8988T (cell line): ENCODE measurements at places on chromosomes 16 and 17.
A peak's percentile ranks its signal among the peaks of the same experiment; 100 is the strongest.

DNA sequence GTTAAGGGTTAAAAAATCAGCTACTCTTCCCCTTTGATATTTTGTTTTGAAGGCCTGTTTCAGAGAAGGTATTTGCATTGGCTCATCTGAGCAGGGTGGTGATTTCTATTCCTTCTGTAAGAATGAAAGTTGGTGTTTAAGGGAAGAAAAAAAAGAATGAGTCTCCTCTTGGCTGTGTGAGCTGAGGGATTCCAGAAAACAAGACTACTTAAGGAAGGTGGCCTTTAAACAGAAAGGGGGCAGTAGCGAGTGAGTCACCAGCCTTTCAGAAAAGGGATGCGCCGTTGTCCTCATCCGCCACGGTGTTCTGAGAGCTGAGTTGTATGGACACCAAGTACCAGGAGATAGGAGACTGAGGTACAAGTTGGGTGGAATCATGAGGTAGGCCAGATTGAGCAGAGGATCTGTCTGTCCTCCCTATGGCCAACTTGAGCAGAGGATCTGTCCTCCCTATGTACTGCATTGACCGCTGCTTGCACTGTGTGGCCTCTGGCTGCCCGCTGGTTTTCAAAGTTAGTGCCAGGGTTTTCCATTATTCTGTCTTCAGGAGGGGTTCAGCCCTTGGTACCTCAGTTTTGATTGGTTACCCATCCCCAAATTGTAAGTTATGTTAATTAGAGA is 8.2 kb downstream of the PRKCA start:
- no peak for DNase-seq

- DNase-seq, result no peak
Measured at GRCh38 chr16:82626791-82627261, at the start of gene CDH13. Gene CDH13, plus strand, starts transcription at chr16:82626969.

- DNase-seq, result no peak
Measured at GRCh38 chr16:9072806-9073341, 18.6 kb upstream of the HAPSTR1 start.

GRCh38 chr17:79388556-79389295 is 222.1 kb downstream of the RBFOX3 start:
- peak; percentile 93 for DNase-seq

DNA sequence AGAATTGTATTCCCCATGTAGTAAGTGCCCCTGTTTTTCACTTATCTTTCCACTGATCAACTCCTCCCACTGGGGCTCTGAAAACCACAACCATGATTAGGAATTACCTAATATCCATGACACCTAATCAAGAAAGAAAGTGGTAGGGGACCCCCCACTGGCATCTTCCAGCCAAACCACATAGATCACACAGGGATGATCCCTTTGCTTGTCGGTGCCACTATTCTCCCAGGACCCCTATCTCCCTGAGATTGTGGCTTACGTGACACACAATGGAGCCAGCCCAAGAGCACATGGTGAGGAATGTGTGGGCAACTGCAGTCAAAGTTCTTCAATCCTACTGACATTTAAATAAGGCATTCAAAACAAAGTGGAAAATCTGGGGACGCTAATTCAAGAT is 17.6 kb upstream of the DNAH9 start:
- no peak for DNase-seq

GRCh38 chr17:80921159-80921558 is 70.5 kb upstream of the CHMP6 start:
- no peak for DNase-seq

- no peak for DNase-seq
Measured at GRCh38 chr17:50359005-50359699, 13.2 kb downstream of the XYLT2 start.

- DNase-seq, result no peak
Measured at GRCh38 chr16:3174618-3175148, 13.3 kb upstream of the OR1F1 start.

- DNase-seq, result no peak
Measured at GRCh38 chr17:40648384-40648968, 858 bp upstream of the SMARCE1 start.

- no peak for DNase-seq
Measured at GRCh38 chr17:1227917-1228780, 42.1 kb upstream of the BHLHA9 start.

DNA sequence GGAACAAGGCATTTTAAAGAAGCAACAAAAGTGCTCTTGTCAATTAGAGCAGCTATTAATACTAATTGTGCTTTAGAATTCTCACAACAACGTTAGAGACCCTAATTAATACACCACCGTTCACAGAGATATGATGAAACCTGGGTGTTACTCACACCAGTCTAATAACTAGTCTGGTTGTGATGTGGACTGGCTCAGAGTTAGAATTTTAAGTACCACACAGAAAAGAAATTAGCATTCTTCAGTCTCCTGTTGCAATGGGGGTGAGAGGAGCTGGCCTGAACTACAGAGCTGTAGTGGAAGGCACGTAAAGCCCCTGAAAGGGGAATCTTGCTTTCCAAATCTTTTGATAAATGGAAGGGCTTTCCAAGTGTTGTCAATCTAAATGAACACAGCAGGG is 240.8 kb upstream of the TOX3 start:
- no peak for DNase-seq

DNA sequence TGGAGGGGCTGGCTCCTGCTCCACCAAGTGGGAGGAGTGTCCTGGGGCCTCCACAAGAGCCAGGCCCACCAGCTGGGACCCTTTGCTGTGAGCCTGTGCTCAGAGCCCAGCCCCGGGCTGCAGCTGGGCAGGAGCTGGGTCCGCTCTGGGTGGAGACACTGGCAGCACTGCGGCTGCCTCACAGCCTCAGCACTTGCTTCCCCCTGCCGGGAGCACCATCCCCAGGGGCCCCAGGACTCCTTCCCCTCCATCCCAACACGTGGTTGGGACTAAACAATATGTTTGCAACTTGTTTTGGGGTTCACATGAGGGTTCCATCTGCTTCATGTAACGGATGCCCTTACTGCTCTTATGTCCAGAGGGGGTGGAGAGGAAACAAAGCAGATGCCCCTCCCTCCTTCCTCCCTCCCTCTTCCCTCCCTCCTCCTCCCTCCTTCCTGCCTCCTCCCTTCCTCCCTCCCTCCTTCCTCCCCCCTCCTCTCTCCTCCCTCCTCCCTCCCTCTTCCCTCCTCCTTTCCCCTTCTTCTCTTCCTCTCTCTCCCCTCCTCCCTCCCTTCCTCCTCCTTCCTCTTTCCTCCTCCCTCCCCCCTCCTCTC is 16.3 kb upstream of the CBFA2T3 start:
- DNase-seq, result no peak

DNA sequence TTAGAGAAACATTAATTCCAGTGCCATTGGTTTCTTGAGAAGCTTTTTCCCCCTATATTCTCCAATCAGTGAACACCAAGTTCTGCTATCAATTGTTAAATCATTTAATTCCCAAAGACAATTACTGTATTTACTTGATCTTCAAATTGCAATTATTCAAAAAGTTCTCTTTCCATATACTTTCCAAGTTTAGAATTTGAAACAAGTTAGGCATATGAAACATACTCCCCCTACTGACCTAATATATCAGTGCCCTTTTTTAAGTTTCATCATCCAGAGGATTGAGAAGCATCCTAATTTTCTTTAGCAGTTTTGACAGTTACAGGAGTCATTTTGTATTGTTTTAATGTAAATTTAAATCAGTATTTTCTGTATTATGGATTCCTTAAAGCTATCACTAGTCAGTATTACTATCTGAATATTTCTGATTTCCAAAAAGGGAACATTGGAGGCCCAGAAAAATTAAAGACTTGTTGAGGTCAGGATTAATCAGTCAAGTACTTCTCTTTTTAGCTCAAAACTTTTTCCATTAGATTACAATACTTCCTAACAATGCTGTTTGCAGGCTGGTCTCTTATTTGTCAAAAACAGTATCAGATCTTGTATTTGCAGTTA is 16.3 kb downstream of the MEIOC start:
- DNase-seq, result no peak

DNA sequence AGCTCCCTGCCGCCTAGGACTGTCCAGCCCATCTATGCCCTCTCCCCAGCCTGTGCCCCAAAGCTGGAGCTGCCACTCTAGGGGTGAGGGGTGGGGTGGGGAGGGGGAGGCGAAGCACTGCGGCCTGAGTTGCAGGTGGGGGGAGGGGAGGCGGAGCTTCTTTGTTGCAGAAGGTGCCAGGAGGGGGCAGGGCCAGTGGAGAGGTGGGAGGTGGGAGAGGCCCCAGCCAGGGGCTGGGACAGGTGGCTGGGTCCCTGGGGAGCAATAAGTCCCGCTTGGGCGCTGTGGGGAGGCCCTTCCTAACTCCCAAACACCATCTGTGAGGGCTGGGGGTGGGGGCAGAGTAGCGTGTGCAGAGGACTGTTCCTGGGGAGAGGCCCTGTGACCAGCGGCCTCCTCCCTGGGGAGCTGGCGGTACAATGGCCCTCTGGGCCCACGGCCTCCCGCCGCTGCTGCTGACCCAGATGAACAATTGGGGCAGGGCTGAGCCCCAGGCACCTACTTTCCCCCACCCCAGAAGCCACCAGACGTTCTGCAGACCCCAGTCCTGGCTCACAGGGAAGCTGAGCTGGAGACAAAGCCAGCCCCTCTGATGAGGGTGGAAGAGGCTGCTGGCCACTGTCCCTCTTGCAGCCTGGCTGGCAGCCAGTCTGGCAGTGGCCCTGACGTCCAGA is 2.2 kb upstream of the NTN3 start:
- peak; percentile 63 for DNase-seq

GRCh38 chr17:40283662-40284061 is 4.0 kb upstream of the CDC6 start:
- no peak for DNase-seq

- DNase-seq, result no peak
Measured at GRCh38 chr17:3796822-3797170, 4.2 kb downstream of the ITGAE start.

DNA sequence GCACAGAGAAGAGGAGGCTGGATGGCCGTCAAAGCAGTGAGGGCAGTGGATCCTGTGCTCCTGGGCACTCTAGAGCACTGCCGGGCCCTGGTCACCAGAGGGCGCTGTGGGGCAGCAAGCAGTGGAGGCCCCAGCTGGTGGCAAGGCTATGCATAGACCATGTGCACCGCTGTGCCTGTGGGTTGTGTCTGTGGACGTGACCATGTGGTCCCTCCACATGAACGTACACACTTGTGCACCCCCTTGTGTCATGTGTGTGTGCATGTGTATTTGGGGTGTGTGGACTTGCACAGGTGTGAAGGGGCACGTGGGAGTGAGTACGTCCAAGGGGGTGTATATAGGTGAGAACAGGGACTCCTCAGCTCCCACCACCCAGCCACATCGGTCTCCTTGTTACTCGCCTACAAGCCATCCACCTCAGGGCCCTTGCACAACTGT is 4.4 kb upstream of the MAP2K3 start:
- peak; percentile 92 for DNase-seq
